ENCODE measurements at places on chromosomes 5 and 9. TPM values are rescaled to one million over a fixed set of nuclear protein-coding genes. Genes with fewer than 3 reads are reported as not detected.

Gene SOX30
- 0.11 TPM for total RNA-seq

Gene CDKN2B-AS1
- not detected for total RNA-seq

Gene CCL21
- not detected for total RNA-seq

Gene LCN9
- not detected for total RNA-seq

Gene BARHL1
- total RNA-seq = not detected

Gene IFNA13
- total RNA-seq = not detected

Gene COL23A1
- 21.7 TPM for total RNA-seq

Gene PDE6A
- not detected for total RNA-seq

Gene TMEM171
- total RNA-seq = 1.5 TPM

Data from Daoy (cell line).